ENCODE measurements at places on chromosomes 11 and 22. TPM values are rescaled to one million over a fixed set of nuclear protein-coding genes. Genes with fewer than 3 reads are reported as not detected.
A peak's percentile ranks its signal among the peaks of the same experiment; 100 is the strongest.

Gene POTEH
- not detected for polyA plus RNA-seq

Gene HBB
- 98.9 TPM for polyA plus RNA-seq

Gene MS4A6A
- 14.2 TPM for polyA plus RNA-seq

Gene MPZL2
- 28.3 TPM for polyA plus RNA-seq

Gene CENPM
- polyA plus RNA-seq: 15.6 TPM

Gene TMA7B
- polyA plus RNA-seq: 0.10 TPM

Gene PDGFB
- polyA plus RNA-seq: 10.5 TPM

Gene C22orf31
- polyA plus RNA-seq: 1.5 TPM

Gene BAIAP2L2
- 8.5 TPM for polyA plus RNA-seq

Gene OR52E6
- not detected for polyA plus RNA-seq

Gene CRYAB
- 38.0 TPM for polyA plus RNA-seq

Gene TMEM191C
- 1.8 TPM for polyA plus RNA-seq

Gene ROBO4
- 15.7 TPM for polyA plus RNA-seq

Gene TMPRSS6
- 0.33 TPM for polyA plus RNA-seq

Gene RASL10A
- polyA plus RNA-seq: 0.40 TPM

Gene SHISA8
- 0.38 TPM for polyA plus RNA-seq

Gene ZFP91
- polyA plus RNA-seq: 72.5 TPM

Gene FAM181B
- 2.3 TPM for polyA plus RNA-seq

Gene ISX
- polyA plus RNA-seq: 0.43 TPM

Gene C22orf42
- not detected for polyA plus RNA-seq

Gene LYVE1
- polyA plus RNA-seq: 57.2 TPM

Gene SMC1B
- polyA plus RNA-seq: 0.23 TPM

Gene NLRP6
- polyA plus RNA-seq: 0.35 TPM

Gene OR8A1
- 0.05 TPM for polyA plus RNA-seq

Gene VWCE
- polyA plus RNA-seq: 4.7 TPM

Gene GP1BB
- polyA plus RNA-seq: 2.9 TPM

- DNase-seq: no peak
Measured at GRCh38 chr22:24504540-24504939, 9.4 kb downstream of the UPB1 start.

GRCh38 chr11:34261820-34262219 is 96.0 kb downstream of the ABTB2 start:
- DNase-seq: no peak

GRCh38 chr11:3055891-3056290 is 1.3 kb downstream of the CARS1 start:
- no peak for DNase-seq

- no peak for DNase-seq
Measured at GRCh38 chr22:28369854-28370253, 309.8 kb downstream of the TTC28 start.

- no peak for DNase-seq
Measured at GRCh38 chr22:33598821-33599220, 321.5 kb downstream of the LARGE1 start.

DNA sequence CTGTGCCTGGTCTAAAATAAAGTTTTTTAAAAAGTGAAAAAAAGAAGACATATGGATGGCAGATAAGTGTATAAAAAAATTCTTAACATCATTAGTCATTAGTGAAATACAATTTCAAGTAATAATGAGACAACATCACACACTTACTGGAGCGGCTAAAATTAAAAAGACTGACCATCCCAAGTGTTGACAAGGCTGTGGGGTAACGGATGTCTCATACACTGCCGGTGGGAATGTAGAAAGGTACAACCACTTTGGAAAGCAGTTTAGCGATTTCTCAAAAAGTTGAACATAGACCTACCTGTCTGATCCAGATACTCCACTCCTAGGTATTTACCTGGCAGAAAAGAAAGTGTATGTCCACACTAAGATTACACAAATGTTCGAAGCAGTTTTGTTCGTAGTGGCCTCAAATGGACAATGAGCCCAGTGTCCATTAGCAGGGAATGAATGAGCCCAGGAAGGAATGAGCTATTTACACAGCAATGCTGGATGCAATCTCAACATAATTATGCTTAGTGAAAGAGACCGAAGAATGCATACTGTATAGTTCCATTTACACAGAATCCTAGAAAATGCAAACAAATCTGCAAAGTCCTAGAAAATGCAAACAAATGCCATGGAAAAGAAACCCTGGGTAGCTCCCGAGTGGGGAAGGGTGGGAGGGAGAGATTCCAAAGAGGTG is 6.7 kb upstream of the MUC2 start:
- DNase-seq: no peak

DNA sequence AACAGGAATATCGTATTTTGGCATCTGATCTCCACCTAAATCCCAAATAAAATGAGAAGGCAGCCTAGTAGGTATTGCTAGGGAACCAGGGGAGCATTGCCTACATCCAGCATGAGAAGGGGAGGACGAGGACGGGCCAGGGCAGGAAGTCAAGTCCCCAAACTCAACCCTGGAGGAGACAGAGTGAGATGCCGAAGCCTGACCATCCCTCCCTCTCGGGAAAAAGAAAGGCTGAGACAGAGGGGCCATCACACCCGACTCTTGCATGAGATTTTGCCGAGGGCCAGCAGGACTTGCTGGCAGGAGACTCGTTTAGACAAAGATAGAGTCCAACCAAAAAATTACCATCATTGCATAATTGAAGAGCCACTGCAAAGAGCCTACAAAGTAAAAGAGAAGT is 50.2 kb upstream of the SPATA19 start:
- no peak for DNase-seq

GRCh38 chr11:92972248-92972647 is 2.8 kb downstream of the MTNR1B start:
- DNase-seq: no peak

DNA sequence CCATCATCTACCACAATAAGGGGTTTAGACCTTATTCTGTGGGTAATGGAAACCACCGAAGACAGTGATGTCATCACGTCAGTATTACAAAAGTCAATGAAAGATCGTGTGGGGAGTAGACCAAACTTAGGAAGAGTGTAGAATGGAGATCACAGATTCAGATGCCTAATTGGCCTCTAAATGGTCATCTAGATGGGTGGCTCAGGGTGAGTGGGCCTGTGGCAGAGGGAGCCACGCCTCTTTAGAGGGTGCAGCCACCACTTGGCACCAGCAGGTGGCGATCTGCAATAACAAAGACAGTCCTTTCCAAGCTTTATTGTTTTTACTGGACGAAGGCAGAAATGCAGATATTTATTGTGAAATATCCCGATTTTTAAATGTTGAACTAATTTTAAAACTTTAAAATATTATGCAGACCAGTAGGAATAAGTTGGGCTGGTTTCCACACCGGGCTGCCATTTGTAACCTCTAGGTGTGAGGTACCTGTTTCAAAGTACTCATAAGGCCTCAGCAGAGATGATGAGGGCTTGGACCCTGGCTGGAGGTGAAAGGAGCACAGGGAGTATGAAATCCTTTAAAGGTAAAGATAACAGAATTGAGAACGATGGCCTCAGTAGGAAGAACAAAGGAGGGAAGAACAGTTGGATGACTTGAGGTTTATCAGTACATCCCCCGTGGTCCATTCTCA is 222.0 kb downstream of the DBX1 start:
- no peak for DNase-seq

DNA sequence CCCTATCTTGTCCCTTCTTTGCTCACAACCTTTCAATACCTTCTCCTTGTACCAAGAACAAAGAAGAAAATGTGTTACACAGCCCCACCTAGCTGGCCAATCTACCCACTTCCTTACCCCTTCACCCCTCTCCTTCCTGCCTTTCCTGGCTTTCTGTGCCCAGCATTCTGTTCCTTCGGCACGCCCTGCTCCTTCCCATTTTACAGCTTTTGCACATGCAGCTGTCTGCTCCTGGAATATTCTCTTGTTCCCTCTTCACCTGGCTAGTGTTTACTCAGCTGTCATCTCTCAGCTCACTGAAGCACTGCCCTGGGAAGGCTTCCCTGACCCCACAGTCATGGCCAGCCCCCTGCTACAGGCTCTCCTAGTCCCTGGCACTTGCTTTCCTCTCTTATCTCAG is 30.7 kb downstream of the SERPINH1 start:
- no peak for DNase-seq

- DNase-seq: no peak
Measured at GRCh38 chr11:129612447-129612961, 203.1 kb upstream of the TMEM45B start.

GRCh38 chr11:130937051-130937450 is 20.8 kb upstream of the SNX19 start:
- no peak for DNase-seq

GRCh38 chr22:32103658-32104315 is 55.3 kb downstream of the C22orf42 start:
- no peak for DNase-seq

DNA sequence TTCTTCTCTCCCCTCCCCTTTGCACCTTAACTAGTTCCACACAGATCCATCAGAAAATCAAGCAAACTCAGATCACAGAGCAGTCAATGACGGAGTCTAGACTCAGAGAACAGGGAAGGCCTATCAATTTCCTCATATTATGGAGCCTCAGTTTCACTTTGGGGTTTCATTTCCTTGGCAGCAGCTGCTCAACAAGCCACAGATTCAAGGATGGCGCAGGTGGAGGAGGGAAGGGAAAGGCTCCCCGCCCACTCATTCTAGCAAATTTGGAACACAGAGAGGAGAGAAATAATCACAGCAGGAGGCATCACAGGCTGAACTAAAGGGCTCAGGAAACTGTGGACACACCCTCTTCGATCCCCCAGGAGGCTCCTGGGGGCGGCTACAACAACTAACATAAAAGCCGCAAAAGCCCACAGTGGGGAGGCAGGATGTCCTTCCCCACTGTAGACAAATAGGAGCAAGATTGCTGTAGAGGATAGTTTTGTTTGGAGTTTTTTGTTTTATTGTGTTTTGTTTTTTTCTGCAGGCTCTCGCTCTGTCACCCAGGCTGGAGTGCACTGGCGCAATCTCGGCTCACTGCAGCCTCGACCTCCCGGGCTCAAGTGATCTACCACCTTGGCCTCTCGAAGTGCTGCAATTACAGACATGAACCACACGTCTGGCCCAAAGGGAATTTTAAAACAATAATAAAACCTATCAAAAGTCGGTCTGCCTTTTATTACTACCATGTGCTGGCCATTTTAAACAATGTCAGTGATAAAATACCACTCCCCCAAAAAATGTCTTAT is 3.4 kb downstream of the PLAAT3 start:
- DNase-seq: no peak

- DNase-seq: no peak
Measured at GRCh38 chr11:115819014-115819413, 314.8 kb upstream of the CADM1 start.

DNA sequence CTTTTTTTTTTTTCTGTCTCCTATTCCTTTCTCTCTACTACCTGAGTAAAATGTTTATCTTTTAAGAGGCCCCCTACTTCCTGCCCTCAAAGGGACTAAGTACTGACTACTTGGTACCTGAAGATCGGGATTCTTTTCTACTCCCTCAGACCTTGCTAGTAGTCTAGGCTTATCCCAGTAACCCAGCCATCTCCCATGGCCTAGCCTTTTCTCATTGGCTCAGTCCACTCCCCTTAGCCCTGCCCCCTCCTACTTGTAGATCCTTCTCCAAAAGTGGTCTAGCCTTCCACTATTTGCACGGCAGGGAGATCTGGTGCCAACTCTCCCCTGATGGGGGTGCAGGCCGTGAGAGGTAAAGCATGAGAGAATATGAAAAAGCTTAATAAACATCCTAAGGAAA is 133.7 kb downstream of the RCN1 start:
- DNase-seq: no peak

DNA sequence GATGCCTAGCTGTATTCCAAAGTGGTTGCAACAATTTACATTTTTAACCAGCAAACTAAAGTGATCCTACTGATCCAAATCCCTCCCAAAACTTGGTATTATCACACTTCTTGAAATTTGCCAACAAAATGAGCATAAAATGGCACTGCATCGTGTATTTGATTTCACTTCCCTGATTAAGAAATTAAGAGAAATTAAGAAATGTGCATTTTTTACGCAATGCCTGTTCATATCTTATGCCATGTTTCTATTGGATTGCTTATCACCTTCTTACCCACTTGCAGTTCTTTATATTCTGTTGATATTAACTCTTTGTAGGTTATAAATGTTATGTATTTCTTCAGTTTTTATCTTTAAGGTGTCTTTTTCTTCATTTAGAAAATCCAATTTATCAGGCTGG is 80.6 kb downstream of the DENND5A start:
- DNase-seq: no peak

DNA sequence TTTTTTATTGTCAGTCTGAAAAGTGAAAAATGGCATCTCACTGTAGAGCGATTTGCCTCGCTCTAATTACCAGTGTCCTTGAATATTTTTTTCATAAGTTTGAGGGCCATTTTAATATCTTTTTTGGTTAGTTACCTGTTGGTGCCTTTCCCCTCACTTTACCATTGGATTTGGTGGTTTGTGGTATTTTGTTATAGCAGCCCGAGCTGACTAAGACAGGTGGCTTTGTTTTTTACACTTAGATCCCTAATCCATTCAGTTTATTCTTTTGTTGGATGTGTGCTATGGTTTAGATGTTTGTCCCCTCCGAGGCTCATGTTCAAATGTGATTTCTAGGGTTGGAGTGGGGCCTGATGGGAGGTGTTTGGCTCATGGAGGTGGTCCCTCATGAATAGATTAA is 6.5 kb upstream of the CAPN5 start:
- no peak for DNase-seq

- no peak for DNase-seq
Measured at GRCh38 chr22:22460060-22460459, 48.5 kb downstream of the ZNF280B start.

- DNase-seq: peak; percentile 77
Measured at GRCh38 chr11:12842933-12843636, 166.0 kb upstream of the RASSF10 start.

DNA sequence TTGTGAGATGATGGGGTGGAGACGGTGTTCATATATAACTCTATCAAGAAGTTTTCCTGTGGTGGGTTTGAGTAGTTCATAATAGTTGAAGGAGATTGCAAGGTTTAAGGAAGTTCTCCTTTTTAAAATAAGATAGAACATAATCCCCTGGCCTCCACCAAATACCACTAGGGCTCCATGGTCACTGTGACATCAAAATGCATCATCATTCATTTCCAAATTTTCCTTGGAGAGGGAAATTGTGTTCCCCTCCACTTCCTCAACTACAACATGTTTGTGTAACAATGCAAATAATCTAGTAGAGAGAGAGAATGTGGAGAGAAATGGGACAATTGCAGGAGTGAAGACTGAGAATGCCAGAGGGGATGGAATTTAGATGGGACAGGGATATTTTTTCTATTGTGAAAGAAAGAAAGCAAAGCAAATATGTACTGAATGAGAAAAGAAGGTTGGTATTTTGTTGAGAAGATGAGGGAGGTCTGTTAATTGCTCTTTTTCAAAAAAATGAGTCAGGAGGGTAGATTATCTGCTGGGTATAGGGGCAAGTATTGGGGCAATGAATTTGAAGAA is 33.4 kb upstream of the ZBED5 start:
- DNase-seq: no peak

GRCh38 chr11:72605973-72606747 is 68.1 kb downstream of the PDE2A start:
- no peak for DNase-seq

- no peak for DNase-seq
Measured at GRCh38 chr11:10900681-10901415, 43.0 kb upstream of the ZBED5 start.

- no peak for DNase-seq
Measured at GRCh38 chr11:72354356-72355115, 79.8 kb downstream of the CLPB start.

GRCh38 chr22:26452236-26453016 is 23.4 kb downstream of the ASPHD2 start:
- DNase-seq: no peak

- no peak for DNase-seq
Measured at GRCh38 chr22:44449683-44450425, 48.2 kb downstream of the RTL6 start.

- DNase-seq: no peak
Measured at GRCh38 chr11:123653483-123653826, 969 bp downstream of the SCN3B start.

- DNase-seq: no peak
Measured at GRCh38 chr11:72573072-72573854, 101.0 kb downstream of the PDE2A start.

Data from left kidney (tissue), 8 donors.